AG04450 (cell line): ENCODE measurements at places on chromosomes 2 and 18.
A peak's percentile ranks its signal among the peaks of the same experiment; 100 is the strongest.

- no peak for DNase-seq
Observed at GRCh38 chr18:8290435-8290834, 318.8 kb upstream of the RAB12 start.

DNA sequence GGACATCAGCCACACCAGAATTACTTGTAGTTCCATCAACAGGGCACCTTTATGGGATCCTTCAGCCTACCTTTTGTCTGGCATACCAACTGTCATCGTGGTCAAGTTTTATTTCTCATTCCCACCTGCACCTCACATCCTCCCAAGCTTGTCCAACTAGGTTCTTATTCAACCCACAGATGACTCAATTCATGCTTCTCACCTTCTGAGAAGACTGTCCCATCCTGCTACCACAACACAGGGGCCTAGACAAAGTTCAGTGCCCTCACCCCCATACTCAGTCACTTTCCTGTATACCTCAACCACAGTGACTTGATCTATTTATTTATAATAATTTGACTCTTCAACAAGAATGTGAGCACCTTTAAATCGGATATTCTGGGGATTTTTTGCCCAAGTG is 114.4 kb upstream of the ACVR1C start:
- no peak for DNase-seq

GRCh38 chr18:70827632-70828031 is 538.8 kb downstream of the SOCS6 start:
- no peak for DNase-seq

DNA sequence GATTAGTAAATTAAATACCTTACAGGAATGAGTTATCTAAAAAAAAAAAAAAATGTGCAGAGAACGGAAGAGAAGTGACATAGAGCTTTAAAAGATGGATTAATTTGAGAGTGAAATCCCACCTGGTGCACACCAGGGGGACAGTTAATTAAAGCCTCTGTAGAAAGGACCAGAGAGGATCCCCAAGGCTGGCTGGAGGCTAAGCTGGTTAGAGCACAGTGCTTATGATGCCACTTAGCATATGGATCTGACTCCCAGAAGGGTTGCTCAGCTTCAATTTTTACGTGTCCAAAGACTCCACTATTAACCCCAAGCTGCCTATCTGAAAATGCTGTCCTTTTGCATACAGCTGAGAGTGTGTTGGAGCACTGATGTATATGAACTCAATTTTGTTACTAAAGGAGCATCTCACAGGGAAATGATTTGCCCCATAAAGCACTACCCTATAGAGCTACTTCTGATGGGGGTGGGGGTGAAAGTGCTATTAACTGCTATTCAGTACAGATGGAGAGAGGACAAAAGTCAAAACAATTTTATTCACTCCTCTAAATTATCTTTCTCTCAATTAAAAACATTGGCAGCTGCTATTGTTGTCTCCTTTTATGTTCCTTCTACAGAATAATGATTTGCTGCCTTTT is 15.2 kb upstream of the SLC8A1 start:
- no peak for DNase-seq

DNA sequence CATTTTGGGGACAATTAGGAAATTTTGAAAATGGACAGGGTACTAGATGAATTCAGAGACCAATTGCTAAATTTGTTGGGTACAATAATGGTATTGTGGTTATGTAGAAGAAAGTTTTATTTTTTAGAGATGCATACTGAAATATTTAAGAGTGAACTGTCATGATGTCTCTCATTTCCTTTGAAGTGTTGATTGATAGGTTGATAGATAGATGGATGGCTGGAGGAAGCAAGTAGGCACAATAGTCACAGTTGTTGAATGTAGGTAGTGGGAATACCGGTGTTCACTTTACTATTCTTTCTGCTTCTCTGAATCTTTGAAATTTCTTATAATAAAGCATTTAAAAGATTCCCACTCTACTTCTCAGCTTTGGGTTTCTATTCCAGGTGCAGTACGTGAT is 151.7 kb upstream of the FOSL2 start:
- no peak for DNase-seq

- no peak for DNase-seq
Observed at GRCh38 chr2:189366349-189366748, 74.9 kb upstream of the WDR75 start.

- DNase-seq = no peak
Observed at GRCh38 chr2:141889788-141890187, 241.0 kb downstream of the LRP1B start.

GRCh38 chr2:235534678-235535422 is 41.0 kb downstream of the AGAP1 start:
- DNase-seq = no peak

DNA sequence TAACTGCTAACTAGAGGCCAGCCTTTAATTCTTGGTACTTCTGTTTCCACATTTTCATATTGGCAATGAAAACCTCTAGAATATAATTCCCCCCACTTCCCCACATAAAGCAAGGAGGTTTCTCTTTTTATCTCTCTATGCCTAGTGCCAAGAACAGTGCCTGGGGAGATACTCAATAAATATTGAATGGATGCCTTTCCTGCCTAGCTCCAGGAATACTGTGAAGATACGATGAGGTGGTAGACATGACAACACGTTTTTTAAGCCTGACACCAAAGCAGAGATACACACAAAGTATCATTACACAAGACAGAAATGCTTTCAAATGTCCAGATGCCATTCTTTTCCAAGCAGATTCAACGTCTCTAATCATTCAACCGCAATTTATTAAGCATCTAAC is 535.5 kb downstream of the XIRP2 start:
- DNase-seq = no peak

DNA sequence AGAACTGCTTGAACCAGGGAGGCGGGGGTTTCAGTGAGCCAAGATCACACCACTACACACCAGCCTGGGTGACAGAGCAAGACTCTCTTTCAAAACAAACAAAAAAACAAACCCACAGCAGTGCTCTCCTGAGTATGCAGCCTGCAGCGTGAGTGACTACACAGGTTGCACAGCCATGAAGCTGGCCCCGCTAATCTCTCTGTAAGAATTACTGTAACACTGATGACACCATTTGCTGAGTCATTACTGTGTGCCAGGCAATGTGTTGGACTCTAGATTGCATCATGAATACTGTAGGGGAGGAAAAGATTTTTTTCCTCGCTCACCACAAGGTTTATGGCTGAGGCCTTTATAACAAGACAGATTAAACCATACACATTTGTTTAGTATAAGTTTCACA is 118.6 kb upstream of the ATP8B1 start:
- DNase-seq = no peak

GRCh38 chr2:37602702-37603101 is 68.7 kb downstream of the CDC42EP3 start:
- DNase-seq = no peak

GRCh38 chr2:108918156-108918874 is 70.7 kb downstream of the EDAR start:
- no peak for DNase-seq

DNA sequence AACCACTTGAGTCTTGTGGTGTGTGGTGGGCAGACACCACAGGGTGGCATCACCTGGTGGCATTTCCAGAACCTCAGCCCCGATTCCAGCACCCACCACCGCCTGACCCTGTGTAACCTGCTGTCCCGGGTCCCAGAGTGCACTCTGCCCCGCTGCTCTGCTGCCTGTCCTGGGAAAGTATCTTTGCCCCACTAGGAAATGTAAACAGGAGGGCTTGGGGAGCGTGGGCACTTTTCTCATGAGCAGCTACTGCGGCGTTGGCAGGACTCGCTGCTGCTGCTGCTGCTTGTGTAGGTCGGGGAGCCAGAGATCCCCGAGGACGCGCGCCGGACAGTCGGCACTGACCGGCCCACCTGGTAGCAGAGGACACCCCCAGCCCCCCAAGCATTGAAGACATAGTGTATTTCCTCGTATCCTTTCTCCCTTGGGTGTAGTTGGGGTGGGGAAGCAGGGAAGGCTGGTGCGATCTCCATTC is 13.4 kb downstream of the DTYMK start:
- no peak for DNase-seq

- DNase-seq = no peak
Observed at GRCh38 chr2:28552045-28552823, 56.4 kb downstream of the PLB1 start.

GRCh38 chr2:127052771-127053691 is 53.9 kb downstream of the BIN1 start:
- DNase-seq = no peak

GRCh38 chr2:135651717-135652116 is 89.9 kb upstream of the UBXN4 start:
- no peak for DNase-seq

GRCh38 chr18:22387364-22387763 is 30.4 kb downstream of the CTAGE1 start:
- DNase-seq = no peak

DNA sequence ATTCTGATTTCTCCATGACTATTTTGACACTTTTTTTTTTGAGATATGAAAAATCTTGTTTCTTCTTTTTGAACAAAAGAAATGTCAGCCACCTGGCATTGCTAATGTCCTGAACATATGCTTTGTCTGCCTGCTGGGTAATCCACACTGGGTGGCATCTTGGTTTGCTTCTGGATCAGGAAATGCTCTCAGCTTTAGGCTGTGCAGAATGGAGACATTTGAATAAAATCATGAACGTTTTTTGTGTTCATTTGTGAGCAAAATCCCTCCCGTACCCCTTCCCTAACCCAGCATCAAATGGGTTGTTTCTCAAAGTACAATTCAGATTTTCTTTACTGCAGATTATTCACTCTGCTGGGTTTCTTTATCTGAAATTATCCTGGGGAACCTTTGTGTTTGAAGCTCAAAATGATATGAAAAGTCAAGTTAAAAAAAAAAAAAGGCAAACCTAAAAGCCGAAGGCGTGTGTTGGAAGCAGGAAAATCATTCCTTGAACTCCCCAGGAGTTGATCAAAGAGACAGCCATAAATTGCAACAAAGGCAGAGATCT is 53.4 kb upstream of the KLF7 start:
- no peak for DNase-seq

- DNase-seq = no peak
Observed at GRCh38 chr2:105744909-105745853, at the start of gene NCK2. Gene NCK2, plus strand, starts transcription at chr2:105744912. Its CDS starts 110,152 bp downstream, at chr2:105855064.

DNA sequence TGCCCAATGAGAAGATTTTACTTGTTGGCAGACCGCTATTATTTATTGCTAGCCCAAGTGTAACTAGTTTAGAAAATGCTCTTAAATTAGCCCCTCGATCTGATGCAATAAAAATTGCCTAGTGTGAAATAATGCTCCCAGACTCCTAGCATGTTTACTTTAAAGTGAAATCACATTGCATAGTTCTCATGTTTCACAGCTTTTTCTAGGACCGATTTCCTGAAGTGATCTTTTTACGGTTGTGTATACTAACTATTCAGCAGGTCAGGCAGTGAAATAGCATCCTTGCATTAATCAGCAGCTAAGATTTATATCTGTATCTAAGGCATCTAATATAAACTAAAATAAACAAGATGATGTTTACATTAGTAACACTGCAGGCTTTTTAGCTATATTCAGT is 52.4 kb downstream of the PMS1 start:
- DNase-seq = peak; percentile 59

DNA sequence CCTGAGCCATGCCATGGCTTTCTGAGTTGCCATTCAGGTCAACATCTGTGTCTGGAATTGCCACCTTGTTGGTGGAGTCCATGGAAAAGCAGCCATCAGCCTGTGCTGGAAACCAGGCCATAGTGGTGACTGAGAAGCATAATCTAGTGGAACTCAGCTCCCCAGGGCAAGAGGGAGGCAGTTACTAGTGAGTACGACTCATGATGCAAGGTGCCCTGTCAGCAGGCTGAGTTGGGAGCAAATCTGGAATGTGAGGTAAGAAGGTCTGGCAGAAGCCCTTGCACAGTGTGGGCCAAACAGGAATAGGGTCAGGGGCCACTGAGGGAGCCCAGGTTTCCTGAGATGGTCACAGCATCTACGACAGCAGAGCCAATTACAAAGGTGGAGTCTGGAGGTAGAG is 37.1 kb downstream of the SULT1C2 start:
- DNase-seq = no peak

DNA sequence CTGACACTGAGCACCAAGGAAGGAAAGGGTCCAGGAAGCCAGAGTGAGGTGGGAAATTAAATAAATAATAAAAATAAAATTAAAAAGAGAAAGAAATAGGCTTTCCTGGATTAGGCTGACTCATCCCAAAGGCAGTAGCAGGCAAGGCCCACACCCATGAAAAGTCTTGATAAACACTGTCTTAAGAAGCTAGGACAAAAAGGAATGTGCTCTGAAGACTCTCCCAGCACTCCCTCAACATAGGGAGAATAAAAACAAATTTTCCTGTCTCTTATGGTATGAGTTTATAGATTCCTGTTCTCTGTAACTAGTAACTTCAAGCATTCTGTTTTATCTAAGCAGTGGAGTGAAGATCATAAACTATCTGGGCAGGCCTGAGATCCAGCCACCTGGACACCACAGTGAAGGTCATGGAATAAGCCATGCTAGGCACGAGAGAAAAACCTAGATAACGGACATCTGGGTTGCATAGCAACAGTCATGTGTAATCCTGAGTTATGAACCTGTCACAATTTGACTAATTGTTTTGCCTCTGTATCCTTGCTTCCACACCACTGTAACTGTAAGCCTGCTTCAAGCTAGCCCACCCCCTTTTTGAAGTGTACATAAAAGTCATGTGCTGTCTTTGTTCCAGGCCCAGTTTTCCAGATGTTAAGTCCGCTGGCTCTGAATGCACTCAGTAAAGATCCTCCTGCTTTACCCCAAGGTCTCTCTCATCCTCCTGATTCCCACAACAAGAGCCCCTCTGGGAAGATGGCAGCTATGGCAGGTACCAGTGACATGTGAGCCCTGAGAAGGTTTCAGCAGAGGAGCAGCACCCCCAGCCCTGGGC is 107.8 kb downstream of the NDUFA10 start:
- DNase-seq = no peak

- no peak for DNase-seq
Observed at GRCh38 chr18:29430416-29430815, 1253.5 kb upstream of the CDH2 start.

DNA sequence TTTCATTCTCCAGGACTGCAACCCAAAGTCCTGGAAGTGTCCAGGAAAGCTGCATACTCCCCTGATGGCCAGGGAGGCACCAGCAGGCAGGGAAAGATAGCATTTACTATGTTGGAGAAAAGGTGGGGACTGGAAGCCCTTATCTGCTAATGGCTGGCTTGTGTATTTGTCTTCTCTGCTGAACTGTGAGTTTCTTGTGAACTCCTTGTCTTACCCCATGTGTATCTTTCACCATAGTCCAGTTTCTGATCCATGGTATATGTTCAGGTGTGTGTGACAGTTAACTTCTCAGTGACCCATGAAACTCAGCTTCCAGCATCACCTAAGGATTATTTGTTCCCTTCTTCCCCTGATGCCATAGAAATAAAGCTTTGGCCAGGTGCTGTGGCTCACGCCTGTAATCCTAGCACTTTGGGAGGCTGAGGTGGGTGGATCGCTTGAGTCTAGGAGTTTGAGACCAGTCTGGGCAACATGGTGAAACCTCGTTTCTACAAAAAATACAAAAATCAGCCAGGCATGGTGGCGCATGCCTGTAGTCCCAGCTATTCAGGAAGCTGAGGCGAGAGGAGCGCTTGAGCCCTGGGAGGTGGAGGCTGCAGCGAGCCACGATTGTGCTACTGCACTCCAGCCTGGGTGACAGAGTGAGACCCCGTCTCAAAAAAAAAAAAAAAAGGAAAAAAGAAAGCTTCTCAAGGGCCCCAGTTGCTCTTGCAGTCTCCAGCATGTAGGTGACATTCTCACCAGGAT is 112.8 kb upstream of the MAP4K3 start:
- no peak for DNase-seq
